ENCODE measurements at places on chromosomes 2 and 18.

- no peak for DNase-seq
Observed at GRCh38 chr2:178891265-178891958, 84.2 kb upstream of the TTN start.

DNA sequence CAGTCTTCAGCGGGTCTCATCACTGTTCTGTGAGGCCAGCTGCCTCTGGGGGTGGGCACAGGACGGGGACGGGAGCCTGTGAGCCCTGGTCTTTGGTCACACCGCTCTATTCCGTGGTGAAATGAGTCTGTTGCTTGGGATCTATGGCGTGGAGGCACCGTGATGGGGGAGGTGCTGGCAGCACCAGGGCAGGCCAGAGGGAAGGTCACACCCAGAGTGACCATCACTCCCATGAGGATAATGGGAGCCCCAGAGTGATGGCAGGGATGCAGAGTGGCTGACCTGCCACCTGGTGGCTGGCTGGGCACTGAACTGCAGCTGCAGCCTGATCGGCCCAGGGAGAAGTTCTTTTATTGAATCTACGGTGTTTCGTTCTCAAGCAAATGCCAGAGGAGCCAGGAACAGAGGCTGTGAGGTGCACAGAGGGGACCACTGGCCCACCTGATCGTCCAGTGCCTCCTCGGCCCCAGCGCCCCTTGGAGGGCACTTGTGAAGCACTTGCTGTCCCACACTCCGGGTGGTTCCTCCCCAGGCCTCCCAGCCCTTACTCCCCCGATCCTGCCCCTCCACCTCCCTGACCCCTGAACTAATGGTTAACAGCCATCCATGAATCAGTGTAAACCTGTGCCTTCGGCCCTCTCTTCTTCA, 17.9 kb downstream of the KCNIP3 start:
- DNase-seq, result no peak

DNA sequence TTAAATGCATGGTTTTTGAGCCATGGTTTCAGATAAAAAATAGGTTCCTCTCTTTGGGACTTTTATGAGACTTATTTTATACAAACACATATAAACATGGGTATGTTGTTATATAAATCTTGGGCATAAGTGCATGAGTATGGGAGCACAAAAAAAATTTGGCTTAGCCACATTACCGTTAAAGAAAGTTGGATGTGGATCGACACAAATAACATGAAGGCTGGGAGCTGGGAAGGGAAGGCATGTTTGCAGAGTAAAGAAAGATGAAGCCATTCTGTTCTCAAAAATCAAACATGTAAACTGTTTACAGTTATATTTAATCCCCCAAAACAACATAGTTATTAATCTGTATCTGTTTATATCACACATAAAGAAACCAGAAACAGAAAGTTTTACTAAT, 313.8 kb downstream of the NRXN1 start:
- DNase-seq, result no peak

DNA sequence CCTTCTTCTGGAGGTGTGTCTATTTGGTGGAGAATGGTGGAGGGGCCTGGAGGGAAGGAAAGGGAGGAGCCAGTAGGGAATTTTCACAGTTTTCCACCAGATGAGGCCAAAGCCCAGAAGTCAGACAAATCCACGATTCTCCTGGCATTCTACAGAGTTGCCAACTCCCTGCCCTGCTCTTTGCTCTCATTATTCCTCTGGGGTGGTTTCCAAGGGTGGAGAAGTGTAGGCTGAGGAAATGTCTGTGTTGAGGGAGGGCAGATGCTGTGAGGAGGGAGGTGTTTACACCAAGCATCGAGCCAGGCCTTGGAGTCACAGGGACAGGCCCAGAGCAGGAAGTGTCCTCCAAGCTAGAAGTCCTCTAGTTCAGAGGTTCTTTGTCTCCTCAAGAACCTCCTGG, 124.1 kb upstream of the LGALSL start:
- no peak for DNase-seq

DNA sequence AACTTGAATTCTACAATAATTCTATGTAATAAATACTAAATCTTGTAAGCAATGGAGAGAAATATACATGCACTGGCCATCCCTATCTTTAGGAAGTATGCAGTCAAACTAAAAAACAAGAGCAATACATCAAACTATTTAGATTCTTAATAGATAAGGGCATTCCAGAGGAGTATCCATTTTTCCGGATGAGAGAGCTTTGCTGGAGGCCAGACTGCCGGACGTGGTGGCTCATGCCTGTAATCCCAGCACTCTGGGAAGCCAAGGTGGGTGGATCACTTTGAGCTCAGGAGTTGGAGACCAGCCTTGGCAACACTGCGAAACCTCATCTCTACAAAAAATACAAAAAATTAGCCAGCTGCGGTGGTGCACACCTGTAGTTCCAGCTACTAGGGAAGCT, 60.8 kb downstream of the KIF5C start:
- DNase-seq, result peak; percentile 15
